ENCODE measurements at places on chromosomes 13 and 19.

GRCh38 chr19:2552859-2553258 is 76.9 kb downstream of the GADD45B start:
- no peak for DNase-seq

GRCh38 chr13:28531077-28531844 is 36.3 kb upstream of the FLT1 start:
- no peak for DNase-seq

- no peak for DNase-seq
Observed at GRCh38 chr19:7101498-7102253, 32.2 kb downstream of the ZNF557 start.

DNA sequence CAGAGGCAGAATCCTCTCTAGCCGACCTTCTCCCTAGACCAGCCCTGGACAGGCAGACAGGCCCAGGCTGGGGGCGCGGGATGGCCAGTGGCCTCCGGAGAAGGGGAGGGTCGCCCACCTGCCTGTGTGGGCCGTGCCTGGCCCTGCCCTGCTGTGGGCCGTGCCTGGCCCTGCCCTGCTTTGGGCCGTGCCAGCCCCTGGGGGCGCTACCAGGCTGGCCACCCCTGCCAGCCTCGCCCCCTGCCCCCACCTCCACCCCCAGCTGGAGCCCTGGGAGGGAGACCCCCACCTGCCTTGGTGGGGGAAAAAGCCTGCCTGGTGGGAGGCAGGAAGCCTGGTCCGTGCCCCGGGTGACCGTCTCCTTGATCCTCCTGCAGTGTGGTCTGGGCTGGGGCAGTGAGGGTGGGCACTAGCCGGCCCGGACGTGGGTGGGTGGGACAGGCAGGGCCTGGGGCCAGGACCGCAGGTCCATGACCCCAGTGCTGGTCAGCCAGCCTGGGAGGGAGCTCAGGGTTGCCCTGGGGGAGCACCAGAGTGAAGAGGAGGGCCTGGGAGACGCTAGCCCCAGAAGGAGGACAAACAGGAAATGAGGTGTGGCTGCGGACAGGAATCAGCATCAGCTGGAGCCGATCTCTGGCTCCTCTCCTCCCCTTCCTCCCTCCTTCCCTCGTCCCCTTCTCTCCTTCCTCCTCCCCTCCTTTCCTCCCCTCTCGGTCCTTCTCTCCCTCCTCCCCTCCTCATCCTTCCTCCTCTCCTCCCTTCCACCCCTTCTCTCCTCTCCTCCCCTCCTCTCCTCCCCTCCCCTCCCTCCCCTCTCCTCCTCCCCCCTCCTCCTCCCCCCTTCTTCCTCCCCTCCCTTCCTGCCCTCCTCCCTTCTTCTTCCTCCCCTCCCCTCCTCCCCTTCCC is 5.1 kb upstream of the MKNK2 start:
- no peak for DNase-seq

- no peak for DNase-seq
Observed at GRCh38 chr13:20435616-20436368, 89.9 kb downstream of the CRYL1 start.

DNA sequence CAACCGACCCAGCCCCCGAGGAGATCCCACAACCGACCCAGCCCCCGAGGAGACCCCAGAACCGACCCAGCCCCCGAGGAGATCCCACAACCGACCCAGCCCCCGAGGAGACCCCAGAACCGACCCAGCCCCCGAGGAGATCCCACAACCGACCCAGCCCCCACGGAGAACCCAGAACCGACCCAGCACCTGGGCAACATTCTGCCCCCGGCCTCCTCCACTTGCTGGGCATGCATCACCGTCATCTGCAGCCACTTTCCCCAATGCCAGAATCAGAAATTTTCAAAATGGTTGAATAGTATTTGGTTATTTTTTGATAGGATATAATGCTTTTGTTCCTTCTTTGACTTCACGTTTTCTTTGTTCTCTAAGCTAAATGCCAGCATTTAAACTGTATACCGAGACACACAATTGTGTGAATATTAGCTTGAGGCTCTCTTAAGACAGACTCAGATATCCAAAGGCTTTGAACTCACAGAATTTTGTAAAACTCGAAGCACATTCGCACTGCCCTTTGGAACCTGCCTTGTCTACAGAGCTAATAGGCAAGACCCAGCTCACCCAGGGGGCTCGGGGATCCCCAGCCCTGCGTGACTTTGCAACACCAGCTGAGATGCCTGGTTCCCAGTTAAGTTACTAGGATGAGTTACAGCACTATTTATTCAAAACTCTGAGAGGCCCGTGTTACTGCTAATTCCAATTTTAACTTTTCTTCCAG is 15.5 kb upstream of the RASA3 start:
- no peak for DNase-seq

DNA sequence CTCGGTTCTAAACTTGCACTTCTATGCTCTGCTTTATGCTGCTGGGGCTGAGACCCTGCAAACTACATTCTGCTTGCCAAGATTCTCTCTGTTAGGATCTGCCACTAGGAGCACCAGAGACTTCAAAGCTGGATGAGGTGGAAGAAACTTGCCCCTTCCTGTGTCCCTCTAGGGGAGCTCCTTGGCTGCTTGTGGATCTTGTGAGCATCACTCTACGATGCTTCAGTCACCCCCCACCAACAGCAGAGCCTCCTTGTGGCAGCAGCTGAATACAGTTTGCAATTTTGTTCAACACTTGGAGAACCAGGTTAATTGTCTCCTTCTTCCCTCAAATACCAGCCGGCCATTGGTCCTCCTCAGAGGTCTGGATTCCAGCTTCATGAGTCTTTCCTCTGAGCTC is 310.6 kb downstream of the FGF14 start:
- no peak for DNase-seq

DNA sequence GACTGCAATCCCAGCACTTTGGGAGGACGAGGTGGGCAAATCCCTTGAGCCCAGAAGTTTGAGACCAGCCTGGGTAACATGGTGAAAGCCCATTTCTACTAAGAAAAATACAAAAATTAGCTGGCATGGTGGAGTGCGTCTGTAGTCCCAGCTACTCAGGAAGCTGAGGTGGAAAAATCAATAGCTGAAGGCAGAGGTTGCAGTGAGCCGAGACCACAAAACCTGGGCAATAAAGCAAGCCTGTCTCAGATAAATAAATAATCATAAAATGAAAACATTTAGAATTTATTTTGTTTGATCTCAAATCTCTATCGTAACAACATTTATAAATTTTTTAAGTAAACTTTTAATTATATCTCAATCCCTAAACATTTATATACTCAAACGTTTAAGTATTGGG is 36.6 kb downstream of the USP12 start:
- DNase-seq = no peak

DNA sequence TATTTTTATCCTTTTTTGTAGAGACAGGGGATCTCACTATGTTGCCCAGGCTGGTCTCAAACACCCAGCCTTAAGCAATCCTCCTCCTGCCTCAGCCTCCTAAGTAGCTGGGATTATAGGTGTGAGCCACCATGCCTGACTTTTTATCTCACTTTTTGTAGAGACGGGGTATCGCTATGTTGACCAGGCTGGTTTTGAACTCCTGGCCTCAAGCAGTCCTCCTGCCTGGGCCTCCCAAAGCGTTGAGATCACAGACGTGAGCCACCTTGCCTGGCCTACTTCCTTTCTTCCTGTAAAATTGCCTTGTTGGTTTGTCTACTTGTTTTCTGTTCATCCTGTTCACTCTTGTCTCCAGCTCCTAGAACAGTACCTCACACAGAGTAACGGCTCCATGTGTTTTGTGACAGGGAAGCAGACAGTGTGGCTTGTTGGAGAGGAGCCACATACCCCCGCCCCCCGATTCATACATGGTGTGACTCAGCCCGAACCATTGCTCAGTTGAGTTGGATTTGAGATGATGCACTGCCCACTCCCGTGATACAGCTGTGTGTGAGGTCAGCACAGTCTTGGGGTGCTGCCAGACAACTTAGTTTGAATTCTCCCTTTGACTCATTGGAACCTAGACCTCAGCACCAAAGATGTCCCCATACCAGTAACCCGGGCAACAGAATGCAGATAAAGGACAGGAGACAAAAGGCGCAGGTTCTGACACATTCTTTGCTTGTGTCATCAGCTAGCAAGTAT is 34.2 kb downstream of the GPR42 start:
- DNase-seq = no peak

GRCh38 chr19:47609906-47610894 is 1.3 kb downstream of the BICRA start:
- no peak for DNase-seq

DNA sequence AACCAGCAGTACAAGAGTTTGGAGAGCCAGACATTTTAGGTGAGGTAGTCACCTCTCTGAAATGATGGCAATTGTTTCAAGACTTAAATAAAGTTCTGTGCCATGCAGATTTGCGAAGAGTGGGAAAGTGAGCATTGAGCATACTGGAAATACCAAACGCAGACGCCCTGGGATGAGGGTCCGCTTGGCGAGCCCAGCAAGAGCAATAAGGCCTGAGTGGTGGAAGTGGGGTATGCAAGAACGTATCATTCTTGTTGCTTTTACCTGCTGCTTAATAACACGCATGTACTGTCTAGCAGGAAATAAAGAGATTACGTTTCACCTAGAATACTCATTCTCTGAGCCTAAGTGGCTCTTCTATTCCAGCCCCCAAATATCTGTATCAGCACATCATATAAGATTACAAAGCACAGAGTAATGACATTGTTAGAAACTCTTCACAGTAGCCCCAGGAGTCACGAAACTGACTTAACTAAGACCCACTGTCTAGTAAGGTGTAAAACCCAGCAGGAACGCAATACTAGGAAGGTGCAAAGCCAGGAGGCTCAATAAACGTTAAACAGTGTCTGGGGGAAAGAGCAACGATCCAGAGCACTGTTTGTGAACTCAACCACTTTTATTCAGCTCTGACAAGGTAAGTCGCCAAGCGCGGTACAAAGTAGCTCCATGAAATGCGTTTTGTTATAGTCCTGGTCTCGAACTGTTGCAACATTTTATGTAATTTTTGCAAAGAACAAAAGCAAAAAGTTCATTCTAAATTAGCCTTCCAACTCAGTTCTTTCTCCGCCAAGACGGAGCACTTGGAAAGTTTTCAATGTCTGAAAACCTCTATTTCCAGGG is 1.2 kb downstream of the RCBTB2 start:
- no peak for DNase-seq

DNA sequence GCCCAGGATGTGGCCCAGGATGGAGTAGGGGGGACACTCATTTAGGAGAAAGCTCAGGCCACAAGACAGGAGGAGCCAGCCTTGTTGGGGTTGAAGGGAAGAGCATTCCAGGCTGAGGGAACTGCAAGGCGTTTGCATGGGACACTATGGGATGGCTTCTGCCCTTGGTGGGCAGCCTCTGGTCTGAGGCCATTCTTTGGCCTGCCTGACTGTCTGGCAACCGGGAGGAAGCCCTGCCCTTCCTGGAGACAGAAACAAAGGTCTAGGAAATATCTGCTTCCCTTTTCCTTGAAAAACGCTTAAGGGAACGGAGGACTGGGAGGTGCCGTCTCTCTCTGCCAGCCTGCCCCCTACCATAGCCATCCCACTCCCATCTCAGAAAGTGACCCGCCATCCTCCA is 2.8 kb upstream of the ICAM1 start:
- DNase-seq = no peak

DNA sequence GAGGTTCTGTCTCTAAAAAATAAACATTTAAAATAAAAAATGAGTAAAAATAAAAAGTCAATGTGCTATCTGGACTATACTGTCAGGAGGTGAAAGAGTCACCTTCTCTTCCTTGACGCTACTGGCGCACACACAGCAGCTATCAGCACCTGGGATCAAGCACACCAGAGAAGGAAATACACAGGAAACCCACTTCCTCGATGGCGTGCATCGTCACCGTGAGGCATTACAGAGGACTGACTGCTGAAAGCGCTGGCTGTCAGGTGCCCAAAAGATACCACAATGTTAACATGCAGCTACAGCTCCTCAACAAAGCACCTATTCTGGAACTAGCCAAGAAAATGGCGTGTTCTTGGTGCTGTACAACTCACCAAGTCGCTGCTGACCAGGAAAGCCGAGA is 6.1 kb downstream of the SLC35E1 start:
- no peak for DNase-seq

DNA sequence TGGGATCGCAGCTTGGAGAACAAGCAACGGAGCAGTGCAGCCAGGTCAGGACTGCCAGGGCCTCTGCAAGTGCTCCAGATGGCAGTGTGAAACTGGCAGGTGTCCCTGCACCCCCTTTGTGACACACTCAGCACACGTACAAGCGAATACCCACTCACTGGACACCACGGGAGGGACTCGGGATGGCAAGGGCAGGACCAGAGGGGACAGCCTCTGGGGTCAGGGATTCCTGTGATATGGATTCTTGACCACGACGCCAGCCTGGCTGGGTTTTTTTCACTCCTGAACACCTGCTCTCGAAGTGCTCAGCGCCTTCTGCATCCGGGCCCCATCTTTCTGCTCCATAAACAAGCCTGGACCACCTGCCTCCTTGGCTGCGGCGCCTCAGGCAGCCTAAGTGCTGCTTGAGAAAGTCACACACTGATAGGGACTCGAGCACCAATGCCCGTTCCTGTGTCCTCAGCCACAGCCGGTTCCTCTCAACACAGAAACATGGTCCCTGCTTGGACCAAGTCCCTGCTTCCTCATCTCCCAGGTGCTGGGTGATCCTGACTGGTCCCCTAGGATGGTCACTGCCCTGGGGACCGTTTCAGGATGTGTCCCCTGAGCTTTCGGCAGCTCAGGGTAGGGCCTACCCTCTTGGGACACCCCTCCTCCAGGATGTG is 22.0 kb downstream of the ELAVL1 start:
- no peak for DNase-seq

DNA sequence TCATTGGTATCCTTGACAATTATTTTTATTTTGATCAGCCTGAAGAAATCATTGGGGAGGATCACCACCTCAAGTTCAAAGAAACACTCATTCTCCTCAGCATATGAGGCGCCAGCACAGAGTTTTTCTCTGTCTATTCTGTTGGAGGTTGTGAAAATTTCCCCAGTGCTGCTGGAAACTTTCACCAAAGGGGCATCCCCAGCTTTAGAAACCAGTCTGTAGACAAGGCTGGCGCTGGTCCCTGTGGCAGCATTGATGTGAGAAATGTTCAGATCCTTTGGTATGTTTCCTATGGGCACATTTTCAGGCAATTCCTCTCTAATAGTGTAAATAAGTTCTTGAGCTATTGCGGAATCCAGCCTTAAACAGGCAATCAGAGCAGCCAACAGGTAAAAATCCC is 2.1 kb downstream of the PCDH9 start:
- no peak for DNase-seq

DNA sequence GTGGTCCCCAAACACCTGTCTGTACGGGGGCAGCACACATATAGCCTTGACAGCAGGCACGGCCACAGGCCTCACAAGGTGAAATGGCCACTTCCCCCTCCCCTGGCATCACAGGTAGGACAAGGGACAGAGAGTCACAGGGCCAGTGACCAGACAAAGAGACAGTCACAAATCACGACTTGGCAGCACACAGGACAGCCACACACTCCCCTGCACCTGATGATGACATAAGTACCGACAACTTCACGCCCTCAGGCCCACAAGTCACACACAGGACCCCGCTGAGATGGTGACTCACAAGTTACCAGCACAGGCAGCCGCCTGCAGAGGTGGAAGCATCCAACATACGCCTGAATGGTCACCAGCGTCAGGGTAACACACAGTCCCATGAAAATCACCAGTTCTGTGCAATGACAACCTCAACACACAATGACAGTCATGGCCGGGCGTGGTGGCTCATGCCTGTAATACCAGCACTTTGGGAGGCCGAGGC is 16.5 kb downstream of the TYK2 start:
- DNase-seq = no peak

- DNase-seq = no peak
Observed at GRCh38 chr13:112819816-112820215, 130.0 kb downstream of the ATP11A start.

GRCh38 chr13:25001476-25002206 is 94.3 kb upstream of the PABPC3 start:
- DNase-seq = no peak

- DNase-seq = no peak
Observed at GRCh38 chr13:36328821-36329220, 17.4 kb downstream of the SPART start.

- DNase-seq = no peak
Observed at GRCh38 chr19:15453091-15453578, 3.4 kb upstream of the WIZ start.
